ENCODE measurements at places on chromosomes 7 and 10.

DNA sequence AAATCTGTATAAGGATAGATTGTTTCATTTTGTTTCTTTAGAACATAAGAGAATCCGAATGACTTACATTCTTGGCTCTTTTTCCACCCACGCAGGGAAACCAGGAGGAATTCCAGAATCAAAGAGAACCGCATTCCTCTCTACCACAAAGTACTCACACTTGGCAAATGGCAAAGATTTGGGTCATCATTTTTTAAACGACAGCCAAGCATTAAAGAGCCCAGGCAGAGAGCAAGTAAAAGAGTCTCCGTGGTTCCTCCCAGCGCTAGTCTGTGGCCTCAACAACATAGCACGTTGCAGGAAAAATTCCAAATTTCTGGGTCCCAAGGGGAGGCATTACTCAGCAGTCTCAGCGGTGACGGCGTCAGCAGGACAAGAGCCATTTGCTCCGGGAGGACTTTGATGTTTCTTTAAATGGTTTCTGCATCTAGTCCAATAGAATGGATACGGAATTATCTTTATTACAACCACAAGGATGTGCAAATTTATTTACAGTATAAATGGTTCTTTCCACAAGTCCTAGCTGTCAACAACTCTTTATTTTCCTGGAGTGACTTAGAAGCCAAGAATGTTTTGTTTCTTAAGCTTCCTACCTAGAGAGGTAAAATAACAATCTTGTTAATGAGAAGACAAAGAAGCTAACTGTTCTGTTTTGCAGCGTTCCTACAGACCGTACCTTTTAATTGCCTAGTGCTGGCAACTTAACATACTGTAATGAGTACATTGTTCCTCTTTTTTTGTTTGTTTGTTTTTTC lies 232.5 kb downstream of the SKIDA1 start:
- DNase-seq, result no peak

DNA sequence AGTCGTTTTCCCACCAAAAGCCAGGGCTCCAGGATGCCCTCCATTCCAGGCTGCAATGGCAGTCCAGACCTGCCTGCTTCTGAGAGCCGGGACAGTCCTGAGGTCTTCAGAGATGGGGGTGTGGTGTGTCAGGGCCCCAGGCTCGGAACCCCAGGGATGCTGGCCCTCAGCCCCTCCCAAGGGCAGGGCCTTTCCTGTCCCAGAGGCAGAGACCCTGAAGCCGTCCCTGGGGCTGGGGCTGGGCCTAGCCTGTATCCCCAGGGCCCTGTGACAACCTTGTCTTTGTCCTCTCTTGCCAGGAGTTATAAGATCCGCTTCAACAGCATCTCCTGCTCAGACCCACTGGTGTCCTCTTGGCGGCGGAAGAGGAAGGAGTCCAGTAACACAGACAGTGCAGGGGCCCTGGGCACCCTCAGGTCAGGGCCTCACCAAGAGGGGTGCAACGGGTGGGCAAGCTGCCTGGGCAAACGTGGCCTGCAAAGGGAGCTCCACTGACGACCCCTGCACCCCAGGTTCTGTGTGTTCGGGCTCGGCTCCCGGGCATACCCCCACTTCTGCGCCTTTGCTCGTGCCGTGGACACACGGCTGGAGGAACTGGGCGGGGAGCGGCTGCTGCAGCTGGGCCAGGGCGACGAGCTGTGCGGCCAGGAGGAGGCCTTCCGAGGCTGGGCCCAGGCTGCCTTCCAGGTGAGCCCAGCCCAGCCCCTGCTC lies 15.9 kb downstream of the NOS3 start:
- DNase-seq, result no peak

DNA sequence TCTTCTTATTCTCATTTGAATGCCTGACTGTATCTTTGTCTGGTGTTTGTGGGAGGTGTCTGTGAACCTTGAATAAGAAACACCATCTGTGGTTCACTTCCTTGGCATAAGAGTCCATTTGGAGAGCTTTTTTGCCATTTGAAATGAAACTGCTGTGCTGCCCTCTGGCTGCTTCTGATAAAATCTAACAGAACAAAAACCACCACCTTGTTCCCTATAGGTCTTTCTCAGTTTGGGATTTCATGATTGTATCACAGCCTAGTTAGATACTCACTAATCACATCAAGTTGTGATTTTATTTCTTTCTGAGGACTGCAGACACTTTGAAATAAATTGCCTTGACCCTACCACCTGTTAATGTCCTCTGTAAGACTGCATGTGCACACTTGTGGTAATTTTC lies 102.7 kb upstream of the FAM13C start:
- no peak for DNase-seq

DNA sequence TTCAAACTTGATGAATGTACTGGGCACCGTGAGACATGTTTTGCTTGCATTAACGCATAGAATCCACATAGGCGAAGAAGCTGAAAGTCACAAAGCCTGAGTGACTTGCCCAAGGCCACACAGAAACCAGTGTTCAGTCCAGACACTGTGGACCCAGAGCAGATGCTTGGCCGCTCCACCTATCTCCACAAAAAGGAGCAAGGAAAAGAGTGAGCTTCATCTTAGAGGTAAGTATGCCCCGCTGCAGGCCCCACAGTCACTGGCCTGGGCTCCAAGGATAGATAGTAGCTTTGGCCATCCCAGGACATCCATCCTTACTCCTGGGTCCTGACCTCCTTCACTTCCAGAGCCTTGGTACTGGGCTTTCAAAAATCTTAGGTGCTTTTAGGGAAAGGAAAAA lies 60.1 kb upstream of the SAMD8 start:
- DNase-seq, result no peak

GRCh38 chr7:2411815-2412586 lies 8.6 kb downstream of the CHST12 start:
- DNase-seq, result no peak

GRCh38 chr7:106720641-106721040 lies 59.7 kb upstream of the CCDC71L start:
- no peak for DNase-seq

DNA sequence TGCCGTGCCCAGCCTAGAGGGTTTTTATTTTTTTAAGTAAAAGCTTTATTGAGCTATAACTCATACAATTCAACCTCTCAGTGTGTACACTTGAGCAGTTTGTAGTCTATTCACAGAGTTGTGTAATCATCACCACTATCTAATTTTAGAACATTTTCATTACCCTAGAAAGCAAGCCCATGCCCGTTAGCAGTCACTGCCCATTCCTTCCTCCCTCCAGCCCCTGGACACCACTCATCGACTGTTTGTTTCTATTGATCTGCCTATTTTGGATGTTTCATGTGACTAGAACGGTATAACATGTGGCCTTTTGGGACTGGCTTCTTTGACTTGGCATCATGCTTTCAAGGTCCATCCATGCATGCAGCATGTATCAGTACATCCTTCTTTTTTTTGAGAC lies 25.7 kb upstream of the SEC61A2 start:
- no peak for DNase-seq

- DNase-seq, result no peak
These were observed 1.4 kb downstream of the MXI1 start for GRCh38 chr10:110208614-110209453.

DNA sequence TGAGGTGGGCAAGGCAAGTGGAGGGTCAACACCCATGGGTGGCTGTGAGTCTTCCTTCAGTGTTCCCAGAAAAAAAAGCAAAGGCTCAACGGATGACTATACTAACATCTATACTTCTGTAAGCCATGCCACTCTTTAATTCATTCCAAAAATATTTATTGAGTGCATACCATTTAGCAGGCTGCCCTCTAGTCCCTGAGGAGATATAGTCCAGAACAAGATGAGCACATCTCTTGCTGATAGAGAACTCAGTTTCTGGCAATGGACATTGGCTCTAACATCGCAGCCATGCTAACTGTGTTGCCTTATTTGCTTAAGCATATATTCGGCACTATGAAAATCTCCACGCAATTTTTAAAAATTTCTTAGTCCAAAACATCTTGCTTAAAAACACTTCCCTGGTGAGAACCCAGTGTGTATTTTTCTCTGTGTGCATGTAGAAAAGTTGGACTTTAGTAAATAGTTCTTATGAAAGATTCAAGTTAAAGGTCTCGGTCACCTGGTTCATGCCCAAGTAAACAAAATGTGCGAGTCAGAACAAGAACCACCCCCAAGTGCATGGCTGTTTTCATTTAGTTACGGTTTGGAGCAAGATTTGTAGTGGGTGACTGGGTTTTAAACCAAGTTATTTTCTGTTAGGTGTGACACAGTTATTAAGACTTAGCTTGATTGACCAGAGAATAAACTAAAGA lies 69.8 kb downstream of the MET start:
- no peak for DNase-seq

GRCh38 chr10:131655101-131655849 lies 245.5 kb upstream of the PPP2R2D start:
- no peak for DNase-seq

DNA sequence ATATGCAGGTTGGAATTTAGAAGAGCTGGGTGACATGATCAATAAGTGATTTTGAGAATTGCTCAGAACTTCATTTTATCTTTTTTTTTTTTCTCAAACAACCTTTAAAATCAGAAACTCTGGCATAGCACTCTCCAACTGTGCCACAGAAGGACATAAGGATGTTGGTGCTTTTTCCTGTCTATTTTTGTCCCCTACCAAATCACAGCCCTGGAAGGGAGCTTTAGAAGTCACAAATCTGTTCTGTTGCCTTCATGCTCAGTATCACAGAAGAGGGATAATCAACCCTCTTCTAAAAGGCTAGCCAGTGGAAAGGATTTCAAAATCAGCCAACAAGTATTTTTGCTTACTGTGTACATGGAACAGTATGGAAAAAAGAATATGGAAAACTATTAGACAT lies 14.8 kb upstream of the NRP1 start:
- DNase-seq, result no peak

GRCh38 chr7:155261031-155261985 lies 36.4 kb upstream of the INSIG1 start:
- DNase-seq, result no peak

GRCh38 chr10:1475771-1476454 lies 261.4 kb downstream of the ADARB2 start:
- no peak for DNase-seq

DNA sequence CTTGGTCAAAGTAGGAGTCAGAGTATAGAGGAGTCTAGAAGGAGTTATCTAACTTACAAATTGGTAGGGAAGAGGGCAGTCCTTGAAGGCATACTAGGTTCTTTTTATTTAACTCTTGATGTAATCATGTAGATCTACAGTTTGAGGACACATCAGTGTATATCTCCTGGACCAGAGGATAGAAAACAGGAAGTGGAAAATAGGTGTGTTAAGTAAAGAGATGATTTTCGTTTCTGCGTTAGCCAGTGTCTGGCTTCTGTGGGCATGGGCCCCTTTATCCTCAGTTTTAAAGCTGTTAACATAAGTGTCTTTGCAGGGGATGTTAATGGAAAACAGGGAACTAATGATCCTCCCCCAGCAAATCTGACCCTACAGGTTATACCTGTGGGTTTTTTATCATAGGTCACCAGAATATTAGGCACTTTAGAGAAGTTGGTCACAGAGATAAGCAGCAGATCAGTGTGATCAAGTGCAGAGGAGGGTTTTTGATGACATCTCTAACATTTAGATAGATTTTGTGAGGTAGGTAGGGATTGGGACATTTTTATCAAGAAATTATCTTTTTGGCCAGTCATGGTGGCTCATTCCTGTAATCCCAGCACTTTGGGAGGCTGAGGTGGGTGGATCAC lies 58.6 kb upstream of the PRSS1 start:
- DNase-seq, result no peak

- DNase-seq, result no peak
These were observed 1.6 kb upstream of the PIK3CG start for GRCh38 chr7:106863274-106863997.

- no peak for DNase-seq
These were observed 1083.6 kb upstream of the PHF14 start for GRCh38 chr7:9890092-9890491.

GRCh38 chr7:150945853-150946420 lies 32.2 kb downstream of the KCNH2 start:
- no peak for DNase-seq

DNA sequence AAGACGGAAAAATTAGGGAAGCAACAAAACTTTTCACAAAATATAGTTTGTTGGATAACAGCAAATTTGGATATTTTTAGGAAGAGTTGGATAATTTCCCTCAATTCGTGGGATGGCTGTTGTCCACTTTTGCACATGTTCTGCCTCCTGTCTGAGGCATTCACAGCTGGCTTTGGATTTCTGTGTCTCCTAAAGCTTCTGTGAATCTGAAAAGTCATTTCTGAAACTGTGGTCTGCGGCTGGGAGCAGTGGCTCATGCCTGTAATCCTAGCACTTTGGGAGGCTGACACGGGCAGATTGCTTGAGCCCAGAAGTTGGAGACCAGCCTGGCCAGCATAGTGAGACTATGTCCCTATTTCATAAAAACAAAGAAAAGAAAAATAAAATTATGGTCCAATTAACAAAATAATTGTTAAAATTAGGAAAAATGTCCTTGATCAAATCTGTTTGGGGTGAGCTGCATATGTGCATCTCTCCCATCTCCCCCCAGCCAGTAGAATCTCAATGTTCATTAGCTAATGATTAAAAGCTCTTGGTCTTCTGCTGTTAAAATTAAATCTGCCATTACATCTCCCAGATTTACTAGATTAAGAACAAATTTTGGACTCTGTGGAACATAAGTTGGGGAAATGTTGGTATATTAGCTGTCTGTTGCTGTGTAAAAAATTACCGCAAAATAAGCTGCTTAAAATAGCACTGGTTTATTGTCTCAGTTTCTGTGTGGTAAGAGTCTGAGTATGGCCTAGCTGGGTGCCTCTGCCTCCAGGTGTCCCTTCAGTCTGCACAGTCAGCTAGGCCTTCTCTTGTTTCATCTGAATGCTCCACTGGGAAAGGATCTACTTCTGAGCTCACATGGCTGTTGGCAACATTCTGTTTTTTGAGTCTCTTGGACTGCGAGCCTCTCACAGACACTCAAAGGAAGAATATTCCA lies 332.0 kb upstream of the FZD1 start:
- no peak for DNase-seq

DNA sequence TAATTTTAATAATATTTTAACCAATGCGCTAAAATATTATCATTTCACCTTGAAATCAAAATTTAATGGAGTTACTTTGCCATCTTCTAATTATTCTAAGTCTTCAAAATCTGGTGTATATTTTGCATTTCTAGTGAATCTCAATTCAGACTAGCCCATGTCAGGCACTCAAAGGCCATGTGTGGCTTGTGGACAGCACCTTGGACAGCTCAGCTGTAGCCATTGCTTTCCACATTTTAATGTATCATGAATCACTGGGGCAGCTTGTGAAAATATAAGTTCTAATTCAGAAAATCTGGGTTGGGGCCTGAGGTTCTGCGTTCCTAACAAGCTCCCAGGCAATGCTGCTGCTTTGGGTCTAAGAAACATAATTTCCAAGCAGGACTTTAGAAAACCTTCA lies 57.2 kb downstream of the MGAM2 start:
- DNase-seq, result no peak

DNA sequence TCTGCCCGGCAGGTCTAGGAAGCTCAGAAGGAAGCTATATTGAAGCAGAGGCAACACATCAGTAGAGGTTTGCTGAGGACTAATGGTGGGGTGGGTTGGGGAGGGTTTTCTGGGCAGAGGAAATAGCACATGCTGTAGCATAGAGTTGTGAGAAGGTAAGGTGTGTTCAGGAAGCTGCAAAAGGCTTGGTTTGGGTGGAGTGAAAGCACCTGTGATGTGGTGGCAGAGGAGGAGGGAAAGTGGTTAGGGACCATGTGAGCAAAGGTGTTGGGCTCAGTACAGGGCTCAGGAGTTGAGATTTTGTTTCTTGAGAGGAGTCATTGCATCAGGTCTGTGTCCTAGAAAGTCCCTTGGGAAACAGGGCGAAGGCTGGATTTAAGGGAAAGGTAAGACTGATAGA lies 294.6 kb downstream of the SORCS3 start:
- no peak for DNase-seq

GRCh38 chr7:131941291-131941690 lies 384.9 kb upstream of the PODXL start:
- DNase-seq, result no peak

- DNase-seq, result no peak
These were observed 2.6 kb upstream of the TBX20 start for GRCh38 chr7:35256256-35257175.
